GM12891 (cell line): ENCODE measurements at places on chromosomes 7 and 10.
A peak's percentile ranks its signal among the peaks of the same experiment; 100 is the strongest.

- no peak for DNase-seq
These were observed 752 bp downstream of the KLF14 start for GRCh38 chr7:130732980-130733930.

GRCh38 chr7:8441106-8441965 lies 7.9 kb downstream of the NXPH1 start:
- no peak for DNase-seq

- DNase-seq = no peak
These were observed 11.7 kb downstream of the NOC3L start for GRCh38 chr10:94351089-94351488.

GRCh38 chr10:80413271-80413996 lies 5.1 kb downstream of the PRXL2A start:
- DNase-seq = no peak

DNA sequence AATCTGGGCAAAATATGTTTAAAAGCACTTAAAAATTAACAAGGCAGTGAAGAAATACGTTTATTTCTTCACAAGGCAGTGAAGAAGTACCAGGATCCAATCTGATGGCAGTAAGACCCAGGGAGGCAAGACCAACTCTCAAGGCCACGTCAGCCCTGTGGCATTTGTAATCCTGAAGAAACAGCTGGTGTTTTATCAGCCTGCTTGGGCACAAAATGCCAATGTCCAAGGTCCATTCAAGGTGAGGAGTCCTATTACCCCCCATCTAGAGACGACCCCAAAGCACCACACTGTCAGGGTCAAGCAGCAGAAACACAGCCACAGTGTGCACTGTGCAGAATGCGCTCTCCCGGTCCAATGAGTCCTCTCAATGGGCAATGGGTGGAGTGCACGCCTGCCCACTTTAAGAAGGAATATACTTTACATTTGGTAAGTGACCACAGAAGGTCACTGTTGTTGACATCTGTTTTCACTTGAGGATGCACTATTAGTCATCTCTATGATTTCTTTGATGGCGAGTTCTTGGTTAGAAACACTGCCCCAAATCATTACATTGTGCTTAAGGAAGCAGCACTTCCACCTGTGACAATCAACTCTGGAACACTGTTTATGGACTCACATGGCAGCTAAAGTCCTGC lies 12.8 kb downstream of the CPXM2 start:
- no peak for DNase-seq

DNA sequence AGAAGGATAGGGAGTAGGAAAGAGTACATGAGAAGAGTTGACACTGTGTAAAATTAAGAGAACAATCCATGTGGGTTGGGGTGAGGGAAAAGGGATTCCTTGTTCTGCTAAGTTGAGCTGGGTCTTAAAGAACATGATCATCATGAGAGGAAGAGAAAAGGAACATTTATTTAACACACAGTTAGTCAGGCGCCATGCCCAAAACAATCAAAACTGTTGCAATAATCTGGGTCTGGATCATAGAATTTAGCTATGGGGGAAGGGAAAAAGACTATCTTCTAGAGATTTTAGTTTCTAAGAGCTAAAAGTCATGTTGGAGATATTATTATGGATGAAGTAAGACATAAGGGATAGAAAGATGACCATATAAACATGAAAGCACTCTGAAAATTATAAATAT lies 178.9 kb downstream of the SEM1 start:
- DNase-seq = no peak

GRCh38 chr10:101716891-101717659 lies 22.1 kb upstream of the FBXW4 start:
- no peak for DNase-seq

- no peak for DNase-seq
These were observed 1.0 kb downstream of the STX1A start for GRCh38 chr7:73718438-73718881.

DNA sequence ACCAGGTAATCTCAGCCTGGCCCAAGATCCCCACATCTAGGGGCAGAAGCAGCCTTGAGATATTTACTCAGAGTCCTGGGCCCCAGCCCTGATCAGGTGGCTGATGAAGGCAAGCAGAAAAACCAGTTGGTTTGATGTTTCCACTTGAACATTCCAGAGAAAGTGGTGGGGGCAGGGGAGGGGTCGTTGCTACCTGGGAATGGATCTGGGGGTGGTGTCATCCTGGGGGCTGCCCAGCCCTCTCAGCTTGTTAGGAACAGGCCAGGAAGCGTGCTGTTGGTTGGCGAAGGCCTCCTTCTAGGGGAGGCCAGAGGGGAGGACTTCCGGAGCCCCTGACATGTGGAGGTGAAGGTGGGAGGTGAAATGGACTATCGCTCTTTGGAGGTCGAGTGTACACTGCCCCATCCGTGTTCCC lies 3.7 kb upstream of the ABHD11 start:
- DNase-seq = no peak

DNA sequence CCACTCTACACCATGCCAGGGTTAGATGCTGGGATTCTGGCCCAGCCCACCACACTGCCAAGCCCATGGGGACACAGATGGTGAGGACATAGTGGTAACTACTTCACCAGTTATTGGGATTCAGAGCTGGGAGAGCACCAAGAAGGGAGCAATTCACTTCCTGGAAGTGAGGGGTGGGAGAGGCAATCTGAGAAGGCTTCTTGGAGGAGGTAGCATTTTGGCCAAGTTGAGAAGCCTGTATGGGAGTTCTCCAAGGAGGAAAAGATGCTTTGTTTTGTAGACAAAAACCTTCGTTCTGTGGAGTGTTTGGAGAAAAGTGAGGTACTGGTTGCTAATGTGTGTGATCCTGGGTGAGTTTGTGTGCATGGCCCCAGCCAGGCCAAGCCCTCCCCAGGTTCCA lies 3.8 kb upstream of the PRKRIP1 start:
- DNase-seq = no peak

DNA sequence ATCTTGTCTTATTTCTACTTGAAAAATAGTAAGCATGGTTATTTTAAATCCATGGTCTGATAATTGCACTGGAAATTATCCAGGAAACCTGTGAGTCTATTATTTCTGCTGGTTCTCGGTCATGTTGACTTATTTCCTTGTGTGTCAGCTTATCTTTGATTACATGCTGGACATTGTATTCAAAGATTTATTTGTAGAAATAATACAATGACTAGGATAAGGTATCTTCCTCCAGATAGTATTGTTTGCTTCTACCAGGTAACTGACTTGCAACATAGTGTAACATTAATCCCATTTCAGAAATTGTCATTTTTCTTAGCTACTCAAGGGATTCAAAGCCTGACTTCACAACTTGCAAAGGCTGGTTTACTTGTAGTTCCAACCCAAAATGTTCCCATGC lies 33.4 kb downstream of the PLXNA4 start:
- no peak for DNase-seq

- no peak for DNase-seq
These were observed 9.2 kb downstream of the PFKFB3 start for GRCh38 chr10:6211671-6212635.

- DNase-seq = no peak
These were observed 70.6 kb upstream of the NXPH1 start for GRCh38 chr7:8362723-8363369.

DNA sequence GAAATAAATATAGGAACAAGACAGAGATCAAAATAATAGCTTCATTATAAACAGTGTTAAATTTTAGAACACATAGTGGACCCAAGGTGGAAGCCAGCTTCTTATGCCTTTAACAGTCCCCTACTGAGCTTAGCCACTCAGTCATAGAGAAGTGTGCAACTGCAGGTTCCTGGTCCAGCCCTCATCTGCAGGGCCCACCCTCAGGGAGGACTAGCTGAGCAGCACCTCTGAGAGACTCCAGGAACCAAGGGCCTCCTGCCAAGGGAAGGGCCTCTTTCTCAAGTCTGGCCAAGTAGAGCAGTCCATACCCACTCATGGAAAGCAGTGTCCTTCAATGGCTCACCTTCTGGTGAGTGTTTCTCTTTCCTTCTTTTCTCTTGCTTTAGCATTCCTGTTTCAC lies 173.7 kb upstream of the PRPS1L1 start:
- DNase-seq = no peak

DNA sequence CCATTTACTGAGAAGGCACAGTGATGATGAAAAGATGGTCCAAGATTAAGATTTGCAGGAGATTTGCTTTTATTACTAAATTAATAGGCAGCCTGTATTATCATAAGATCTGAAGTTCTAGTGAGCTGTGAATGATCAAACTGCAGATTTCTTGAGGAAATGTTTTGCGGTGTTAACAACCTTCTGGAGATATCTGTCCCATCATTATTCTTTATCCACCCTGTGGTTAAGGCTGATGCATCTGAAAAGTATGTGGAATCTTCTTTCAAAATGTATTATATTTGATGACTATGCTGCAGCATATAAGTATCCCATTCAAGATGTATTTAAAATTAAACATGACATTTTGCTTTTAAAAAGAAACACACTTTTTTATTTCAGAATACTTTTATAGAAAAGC lies 150.3 kb downstream of the POLR1F start:
- no peak for DNase-seq

DNA sequence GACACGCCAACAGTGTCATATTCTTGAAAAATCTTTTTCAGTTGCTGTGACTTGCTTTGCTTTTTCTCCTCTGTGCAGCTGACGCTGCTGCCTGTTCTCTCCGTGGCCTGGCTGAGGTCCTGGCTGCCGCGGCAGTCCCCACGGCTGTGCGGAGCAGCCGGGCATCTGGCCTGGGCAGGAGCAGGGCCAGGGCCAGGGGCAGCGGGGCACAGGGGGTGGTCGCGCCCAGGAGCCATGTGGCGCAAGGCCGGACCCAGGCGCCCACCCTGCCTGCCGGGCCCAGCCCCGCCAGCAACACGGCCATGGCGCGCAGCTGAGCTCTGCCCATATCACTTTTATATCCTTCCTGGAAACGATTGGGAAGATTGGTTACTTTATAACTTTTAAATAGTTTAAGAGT lies 109.4 kb upstream of the ACBD5 start:
- DNase-seq = no peak

- no peak for DNase-seq
These were observed 144.2 kb upstream of the NRP1 start for GRCh38 chr10:33478675-33479125.

GRCh38 chr7:74092964-74093471 lies 9.4 kb downstream of the LIMK1 start:
- DNase-seq = peak; percentile 70

DNA sequence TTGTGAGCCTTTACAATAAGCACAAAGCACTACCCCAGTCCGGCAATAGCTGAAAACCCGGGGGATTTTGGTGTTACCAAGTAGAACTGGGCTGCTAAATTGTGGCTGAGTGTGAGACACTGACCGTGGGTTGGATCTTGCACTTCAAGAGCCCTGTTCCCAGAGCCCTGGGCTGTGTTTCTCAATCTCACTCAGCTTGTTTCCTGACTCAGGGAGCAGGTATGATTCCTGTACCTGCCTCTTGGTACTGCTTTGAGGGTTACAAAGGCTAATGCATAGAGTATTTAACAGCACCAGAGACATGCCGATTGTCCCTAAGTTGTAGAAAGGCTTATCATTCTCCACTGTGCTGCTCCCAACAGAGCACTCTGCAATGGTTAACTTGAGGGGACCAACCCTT lies 134.6 kb downstream of the TEX36 start:
- no peak for DNase-seq

GRCh38 chr10:92479547-92479946 lies 94.3 kb downstream of the IDE start:
- DNase-seq = no peak

- no peak for DNase-seq
These were observed 17.0 kb upstream of the ADAMTS14 start for GRCh38 chr10:70655316-70655715.

GRCh38 chr10:48363617-48364355 lies 57.3 kb downstream of the MAPK8 start:
- peak; percentile 3 for DNase-seq

DNA sequence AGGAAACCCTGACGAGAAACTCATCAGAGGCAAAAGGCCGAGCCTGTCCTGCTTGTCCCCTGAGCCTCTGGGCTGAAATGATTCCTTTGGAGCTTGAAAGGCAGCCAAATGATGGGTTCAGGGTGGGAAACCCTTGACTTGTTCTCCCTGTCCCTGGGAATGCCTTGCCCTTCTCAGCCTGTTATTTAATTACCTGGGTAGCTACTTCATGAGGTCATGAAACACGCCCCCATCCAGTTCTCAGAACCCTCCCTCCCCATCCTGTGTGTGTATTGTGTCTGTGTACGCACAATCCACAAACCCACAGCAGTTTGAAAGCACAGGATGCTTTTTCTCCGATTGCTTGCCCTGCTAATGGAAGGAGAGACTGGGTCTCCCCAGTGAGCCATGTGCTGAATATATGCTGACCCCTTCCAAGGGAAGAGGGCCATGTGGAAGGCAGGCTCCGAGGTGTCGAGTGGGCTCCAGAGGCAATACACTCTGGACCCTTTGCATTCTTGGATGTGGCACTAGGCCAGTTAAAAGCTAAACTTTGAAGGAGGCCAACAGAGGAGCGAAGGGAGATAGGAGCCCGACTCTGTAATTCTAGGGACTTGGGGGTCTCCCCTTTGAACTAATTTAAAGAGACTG lies 10.6 kb downstream of the DUSP5 start:
- no peak for DNase-seq

GRCh38 chr7:37186753-37187152 lies 261.9 kb downstream of the ELMO1 start:
- DNase-seq = no peak

- no peak for DNase-seq
These were observed 41.1 kb downstream of the COBL start for GRCh38 chr7:51275532-51275931.

GRCh38 chr10:16493884-16494536 lies 27.7 kb downstream of the C1QL3 start:
- no peak for DNase-seq

DNA sequence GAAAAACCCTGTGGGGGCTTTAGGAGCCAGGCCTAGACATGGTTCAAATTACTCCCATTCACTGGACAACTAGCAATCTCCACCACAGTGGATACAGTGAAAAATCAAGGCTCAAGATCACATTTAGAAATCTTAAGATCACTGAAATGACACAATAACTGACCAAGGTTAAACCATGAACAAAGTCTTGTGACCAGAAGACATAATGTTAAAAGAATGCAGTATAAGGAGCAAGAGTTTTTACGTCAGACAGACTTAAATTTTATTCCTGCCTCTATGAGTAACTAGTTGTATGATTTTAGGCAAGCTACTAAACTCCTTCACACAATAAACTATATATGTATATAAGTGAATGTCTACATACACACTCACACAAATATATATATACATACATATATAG lies 68.5 kb downstream of the MICU1 start:
- no peak for DNase-seq

DNA sequence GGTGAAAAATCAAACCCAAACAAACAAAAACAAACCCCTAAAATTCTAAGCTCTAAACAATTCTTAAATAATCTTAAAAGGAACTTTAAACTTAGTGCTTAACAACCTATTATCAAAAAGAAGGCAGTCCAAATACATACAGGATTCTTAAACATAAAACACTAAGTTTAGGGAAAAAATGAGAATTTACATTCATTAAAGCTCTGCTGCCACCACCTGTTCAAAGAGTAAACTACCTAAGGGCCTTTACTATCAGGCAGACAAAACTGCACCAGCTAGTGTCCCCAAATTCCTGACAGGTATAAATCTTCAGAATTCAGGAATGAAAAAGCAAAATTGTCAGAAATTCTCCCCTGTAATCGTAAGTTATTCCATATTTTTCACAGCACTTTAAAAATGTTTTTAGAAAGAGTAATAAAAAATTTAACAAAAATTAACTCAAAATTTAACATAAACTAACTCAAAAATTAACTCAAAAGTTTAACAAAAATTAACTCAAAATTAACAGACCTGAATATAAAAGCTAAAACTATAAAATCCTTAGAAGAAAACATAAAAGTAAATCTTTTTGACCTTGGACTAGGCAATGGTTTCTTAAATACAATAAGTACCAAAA lies 55.1 kb downstream of the PDZD8 start:
- DNase-seq = peak; percentile 3
